ENCODE measurements at places on chromosomes 1 and 21. TPM values are rescaled to one million over a fixed set of nuclear protein-coding genes. Genes with fewer than 3 reads are reported as not detected.

DNA sequence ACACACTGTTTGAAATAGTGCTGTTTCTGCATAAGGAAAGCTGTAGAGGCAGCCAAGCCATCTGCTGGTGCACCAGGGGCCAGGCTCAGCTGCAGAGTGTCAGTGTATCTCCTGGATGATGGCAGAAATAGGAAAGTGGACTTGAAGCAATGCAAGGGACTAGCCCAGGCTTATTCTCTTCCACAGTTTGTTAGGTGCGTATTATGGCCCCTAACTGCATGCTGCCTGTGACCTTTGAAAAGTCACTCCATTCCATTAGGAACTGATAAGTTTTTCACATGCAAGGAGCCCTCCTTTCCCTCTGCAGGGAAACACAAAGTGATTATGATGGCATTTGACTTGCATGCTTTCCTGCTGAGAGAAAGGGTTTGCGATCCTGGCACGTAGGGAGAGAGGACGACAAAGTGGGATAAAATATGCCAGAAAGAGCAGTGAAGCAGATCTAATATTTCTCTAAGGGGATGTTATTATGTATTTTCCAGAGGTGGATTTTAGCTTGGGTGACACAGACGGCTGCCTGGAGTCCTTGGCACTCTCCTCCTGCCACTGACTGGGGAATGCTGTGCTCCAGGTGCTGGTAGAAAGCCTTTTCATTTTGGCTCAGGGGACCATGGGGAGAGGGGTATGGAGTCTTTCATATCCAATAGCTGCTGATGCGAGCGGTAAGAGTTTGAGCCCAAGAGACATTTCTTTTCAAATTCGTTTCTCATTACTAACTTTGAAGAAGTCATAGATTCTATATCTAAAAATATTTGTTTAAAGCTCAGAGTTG is 402.1 kb upstream of the B3GALT2 start:
- no peak for DNase-seq

- DNase-seq: no peak
These were observed 59.5 kb downstream of the TRABD2B start for GRCh38 chr1:47937586-47938254.

GRCh38 chr1:29563092-29563491 is 326.8 kb downstream of the PTPRU start:
- DNase-seq: no peak

DNA sequence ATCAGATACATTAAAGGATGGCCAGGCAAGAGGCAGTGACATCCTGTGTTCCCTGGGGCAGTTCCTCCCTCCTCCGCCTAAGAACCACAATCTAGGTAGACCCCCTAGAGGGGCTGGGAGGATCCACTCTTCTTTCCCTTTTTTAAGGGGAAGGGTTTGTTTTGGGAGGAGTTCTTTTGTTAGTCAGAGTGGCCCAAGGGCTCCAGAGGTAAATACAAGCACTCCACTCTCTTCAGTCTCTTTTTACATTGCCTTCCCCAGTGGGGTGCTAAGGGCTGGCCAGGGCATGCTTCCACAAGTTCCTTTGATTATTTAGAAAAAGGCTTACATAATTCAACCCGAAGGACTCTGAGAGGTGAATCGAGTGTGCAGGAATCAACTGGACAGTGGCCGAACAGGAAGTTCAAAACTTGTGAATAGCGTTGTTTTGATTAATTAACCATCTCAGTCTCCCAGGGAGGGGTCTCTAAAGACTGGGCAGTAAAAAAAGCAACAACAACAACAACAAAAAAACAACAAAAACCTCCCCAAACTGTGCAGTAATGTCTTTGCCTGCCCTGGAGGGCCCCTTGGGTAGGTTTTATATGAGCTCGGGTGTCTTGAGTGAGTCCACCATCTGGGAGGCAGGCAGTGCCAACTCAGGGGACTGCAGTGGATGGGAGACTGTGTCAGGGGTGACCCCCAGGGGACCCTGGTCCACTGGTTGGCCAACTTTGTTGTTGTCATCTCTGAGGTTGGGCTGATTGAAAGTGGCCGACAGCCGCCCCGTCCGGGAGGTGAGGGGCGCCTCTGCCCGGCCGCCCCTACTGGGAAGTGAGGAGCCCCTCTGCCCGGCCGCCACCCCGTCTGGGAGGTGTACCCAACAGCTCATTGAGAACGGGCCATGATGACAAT is 33.2 kb upstream of the ENO1 start:
- no peak for DNase-seq

Gene SMCP
- total RNA-seq: not detected

Gene NUDT4B
- 0.63 TPM for total RNA-seq

Data from tibial nerve (tissue), 4 donors.